ENCODE measurements at places on chromosomes 7 and 10. TPM values are rescaled to one million over a fixed set of nuclear protein-coding genes. Genes with fewer than 3 reads are reported as not detected.

- H3K4me3 ChIP-seq = no peak overlapping the region
- peaks cover 19% of the 10 kb centered on the region for H3K4me1 ChIP-seq
- no peaks in the 10 kb centered on the region for H3K27me3 ChIP-seq
- no peak for DNase-seq
- H3K36me3 ChIP-seq = no peaks in the 10 kb centered on the region
- no peak overlapping the region for H3K27ac ChIP-seq
Observed at GRCh38 chr10:114391599-114391998, 12.7 kb downstream of the AFAP1L2 start.

DNA sequence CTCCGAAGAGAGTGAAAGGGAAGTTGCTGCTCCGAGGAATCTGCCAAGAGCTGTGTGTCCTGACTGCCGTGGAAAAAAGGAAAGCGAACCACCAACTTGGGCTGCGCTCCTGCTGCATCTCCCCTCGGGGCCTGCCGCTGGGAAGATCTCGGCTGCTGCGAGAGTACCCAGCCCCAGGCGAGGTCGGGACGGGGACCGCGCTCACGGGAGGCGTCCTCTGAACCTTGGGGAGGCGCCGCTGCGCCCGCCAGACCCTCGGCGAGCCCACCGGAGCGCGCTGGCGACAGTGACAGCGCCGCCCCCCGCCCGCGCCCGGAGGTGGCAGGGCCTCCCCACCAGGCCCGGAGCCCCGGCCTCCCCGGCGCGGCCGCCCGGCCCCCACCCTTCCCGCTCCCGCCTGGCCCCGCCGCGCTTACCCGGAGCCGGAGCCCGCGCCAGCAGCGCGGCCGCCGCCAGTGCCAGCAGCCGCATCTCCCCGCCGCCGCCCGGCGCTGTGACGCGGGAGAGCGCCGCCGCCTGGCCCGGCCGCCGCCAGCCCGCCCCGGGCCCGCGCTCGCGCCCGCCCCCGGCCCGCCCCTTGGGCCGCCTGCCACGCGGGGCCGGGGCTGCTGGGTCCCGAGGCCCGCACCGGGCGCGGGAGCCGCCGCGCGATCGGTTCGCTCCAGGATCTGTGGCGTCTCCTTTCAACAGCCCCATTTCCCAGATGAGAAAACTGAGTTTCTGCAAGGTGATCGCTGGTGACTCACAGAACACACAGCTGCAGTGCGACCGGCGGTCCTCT lies at the start of gene VSTM4:
TSS of gene VSTM4 (minus strand) at position 508 of the 781 bp plus-strand sequence. CDS start at position 471, 37 bp downstream.
- no peaks in the 10 kb centered on the region for H3K36me3 ChIP-seq
- H3K4me1 ChIP-seq = peaks cover 27% of the 10 kb centered on the region
- peak within 1 kb of the TSS; percentile 66 for H3K4me3 ChIP-seq
- peak within 1 kb of the TSS; percentile 89 for H3K27ac ChIP-seq
- no peaks in the 10 kb centered on the region for H3K27me3 ChIP-seq
- DNase-seq = peak; percentile 56

DNA sequence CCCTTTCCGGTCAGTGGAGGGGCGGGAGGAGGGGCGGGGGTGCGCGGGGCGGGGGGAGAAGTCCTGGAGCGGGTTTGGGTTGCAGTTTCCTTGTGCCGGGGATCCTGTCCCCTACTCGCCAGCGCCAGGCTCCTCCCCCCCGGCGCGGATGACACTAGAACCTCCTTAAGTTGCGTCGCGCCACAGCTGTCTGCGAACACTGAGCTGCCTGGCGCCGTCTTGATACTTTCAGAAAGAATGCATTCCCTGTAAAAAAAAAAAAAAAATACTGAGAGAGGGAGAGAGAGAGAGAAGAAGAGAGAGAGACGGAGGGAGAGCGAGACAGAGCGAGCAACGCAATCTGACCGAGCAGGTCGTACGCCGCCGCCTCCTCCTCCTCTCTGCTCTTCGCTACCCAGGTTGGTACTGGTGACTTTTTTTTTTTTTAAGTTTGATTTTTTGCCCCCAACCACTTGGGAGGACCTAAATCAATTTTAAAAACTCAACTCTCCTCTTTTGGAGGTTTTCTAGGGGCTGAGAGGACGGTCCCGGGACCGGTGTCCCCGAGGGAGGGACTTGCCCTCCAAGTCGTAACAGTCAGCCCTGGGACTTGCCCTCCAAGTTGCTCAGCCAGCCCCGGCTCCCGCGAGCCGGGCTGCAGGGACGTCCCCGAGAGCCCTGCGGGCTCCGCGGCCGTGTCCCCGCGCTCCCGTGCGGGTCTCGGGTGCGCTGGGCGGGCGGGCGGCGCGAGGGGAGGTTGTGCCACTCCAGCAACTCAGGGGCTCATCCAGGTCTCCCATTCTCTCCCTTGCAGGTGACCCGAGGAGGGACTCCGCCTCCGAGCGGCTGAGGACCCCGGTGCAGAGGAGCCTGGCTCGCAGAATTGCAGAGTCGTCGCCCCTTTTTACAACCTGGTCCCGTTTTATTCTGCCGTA lies at the start of gene GATA3:
TSS of gene GATA3 (plus strand) at position 195 of the 914 bp plus-strand sequence. CDS start 968 bp downstream, outside the sequence.
- H3K27ac ChIP-seq = no peak within 1 kb of the TSS
- no peak for DNase-seq
- H3K27me3 ChIP-seq = peaks cover 3% of the 10 kb centered on the region
- peak within 1 kb of the TSS; percentile 32 for H3K4me3 ChIP-seq
- H3K36me3 ChIP-seq = no peaks in the 10 kb centered on the region

GRCh38 chr7:92560602-92561001 lies 29.6 kb downstream of the FAM133B start:
- no peaks in the 10 kb centered on the region for H3K36me3 ChIP-seq
- H3K27me3 ChIP-seq = no peaks in the 10 kb centered on the region
- no peak overlapping the region for H3K27ac ChIP-seq
- DNase-seq = no peak
- H3K4me3 ChIP-seq = no peak overlapping the region
- no peaks in the 10 kb centered on the region for H3K4me1 ChIP-seq

DNA sequence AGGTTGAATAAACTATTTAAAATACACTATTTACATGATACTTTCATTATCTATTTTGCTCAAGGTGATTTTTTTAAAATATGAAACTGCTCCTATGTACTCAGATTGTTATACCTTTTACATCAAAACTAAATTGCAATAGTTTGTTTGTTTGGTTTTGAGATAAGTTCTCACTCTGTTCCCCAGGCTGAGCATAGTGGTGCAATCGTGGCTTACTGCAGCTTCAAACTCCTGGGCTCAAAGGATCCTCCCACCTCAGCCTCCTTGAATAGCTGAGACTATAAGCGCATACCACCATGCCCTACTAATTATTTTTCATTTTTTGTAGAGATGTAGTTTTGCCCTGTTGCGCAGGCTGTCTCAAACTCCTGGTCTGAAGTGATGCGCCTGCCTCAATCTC lies 12.7 kb downstream of the TAS2R60 start:
- H3K27ac ChIP-seq = no peak overlapping the region
- H3K4me3 ChIP-seq = no peak overlapping the region
- H3K27me3 ChIP-seq = no peaks in the 10 kb centered on the region
- DNase-seq = no peak
- no peaks in the 10 kb centered on the region for H3K4me1 ChIP-seq
- H3K36me3 ChIP-seq = no peaks in the 10 kb centered on the region

The TRUB1 gene
- 12.0 TPM for polyA plus RNA-seq

The CDHR1 gene
- polyA plus RNA-seq = 2.1 TPM

DNA sequence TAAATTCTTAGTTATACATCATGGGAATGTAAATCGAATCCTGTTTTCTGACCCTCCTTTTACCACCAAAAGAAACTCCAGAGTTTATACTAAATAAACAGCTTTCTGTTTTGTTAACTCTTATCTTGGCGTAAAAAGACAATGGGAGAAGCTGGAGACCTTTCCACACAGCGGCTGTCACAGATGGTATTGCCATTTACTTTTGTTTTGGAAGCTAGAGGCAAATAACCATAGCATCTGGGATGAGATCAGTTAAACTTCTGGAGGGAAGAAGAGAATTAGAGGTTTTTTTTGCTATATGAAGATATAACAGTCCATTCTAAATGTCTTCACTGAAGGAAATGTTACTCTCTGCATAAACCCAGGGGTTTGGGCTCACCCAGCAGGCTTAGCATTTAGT lies 258.9 kb downstream of the REEP3 start:
- no peaks in the 10 kb centered on the region for H3K36me3 ChIP-seq
- no peak overlapping the region for H3K4me3 ChIP-seq

- no peak overlapping the region for H3K27ac ChIP-seq
- H3K4me1 ChIP-seq = no peaks in the 10 kb centered on the region
- no peak for DNase-seq
- H3K4me3 ChIP-seq = no peak overlapping the region
- no peaks in the 10 kb centered on the region for H3K27me3 ChIP-seq
- H3K36me3 ChIP-seq = no peaks in the 10 kb centered on the region
Observed at GRCh38 chr7:28836716-28837115, 121.4 kb downstream of the TRIL start.

- no peak for DNase-seq
- H3K4me1 ChIP-seq = no peaks in the 10 kb centered on the region
- H3K36me3 ChIP-seq = no peaks in the 10 kb centered on the region
Observed at GRCh38 chr10:129424978-129425377, 42.1 kb upstream of the MGMT start.

The ING3 gene
- 14.8 TPM for polyA plus RNA-seq

The AFAP1L2 gene
- polyA plus RNA-seq = 18.7 TPM

- no peak overlapping the region for H3K27ac ChIP-seq
- no peaks in the 10 kb centered on the region for H3K36me3 ChIP-seq
- H3K27me3 ChIP-seq = no peaks in the 10 kb centered on the region
Observed at GRCh38 chr10:71093531-71093930, 118.8 kb upstream of the UNC5B start.

DNA sequence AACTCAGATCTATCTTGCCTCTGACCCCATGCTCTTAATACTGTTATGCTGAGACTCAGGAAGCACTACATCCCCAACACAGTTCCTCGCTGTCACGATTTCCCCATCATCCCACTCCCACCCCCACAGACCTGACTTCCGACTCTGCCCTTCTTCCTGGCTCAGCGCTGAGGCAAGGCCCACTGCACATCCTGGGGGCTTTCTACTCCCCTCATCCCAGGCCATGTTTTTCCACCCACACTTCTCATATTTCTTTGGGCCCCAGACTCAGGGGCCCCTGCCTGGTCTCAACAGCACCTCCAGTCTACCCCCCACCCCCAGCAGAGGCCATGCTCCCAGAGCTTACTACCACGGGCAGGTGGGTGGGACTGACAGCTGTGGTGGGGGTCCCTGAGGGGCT lies 7.7 kb upstream of the NDST2 start:
- no peaks in the 10 kb centered on the region for H3K36me3 ChIP-seq
- H3K4me3 ChIP-seq = no peak overlapping the region
- H3K27ac ChIP-seq = no peak overlapping the region
- H3K4me1 ChIP-seq = no peaks in the 10 kb centered on the region
- DNase-seq = no peak

The SLC26A5 gene
- polyA plus RNA-seq = 0.06 TPM

DNA sequence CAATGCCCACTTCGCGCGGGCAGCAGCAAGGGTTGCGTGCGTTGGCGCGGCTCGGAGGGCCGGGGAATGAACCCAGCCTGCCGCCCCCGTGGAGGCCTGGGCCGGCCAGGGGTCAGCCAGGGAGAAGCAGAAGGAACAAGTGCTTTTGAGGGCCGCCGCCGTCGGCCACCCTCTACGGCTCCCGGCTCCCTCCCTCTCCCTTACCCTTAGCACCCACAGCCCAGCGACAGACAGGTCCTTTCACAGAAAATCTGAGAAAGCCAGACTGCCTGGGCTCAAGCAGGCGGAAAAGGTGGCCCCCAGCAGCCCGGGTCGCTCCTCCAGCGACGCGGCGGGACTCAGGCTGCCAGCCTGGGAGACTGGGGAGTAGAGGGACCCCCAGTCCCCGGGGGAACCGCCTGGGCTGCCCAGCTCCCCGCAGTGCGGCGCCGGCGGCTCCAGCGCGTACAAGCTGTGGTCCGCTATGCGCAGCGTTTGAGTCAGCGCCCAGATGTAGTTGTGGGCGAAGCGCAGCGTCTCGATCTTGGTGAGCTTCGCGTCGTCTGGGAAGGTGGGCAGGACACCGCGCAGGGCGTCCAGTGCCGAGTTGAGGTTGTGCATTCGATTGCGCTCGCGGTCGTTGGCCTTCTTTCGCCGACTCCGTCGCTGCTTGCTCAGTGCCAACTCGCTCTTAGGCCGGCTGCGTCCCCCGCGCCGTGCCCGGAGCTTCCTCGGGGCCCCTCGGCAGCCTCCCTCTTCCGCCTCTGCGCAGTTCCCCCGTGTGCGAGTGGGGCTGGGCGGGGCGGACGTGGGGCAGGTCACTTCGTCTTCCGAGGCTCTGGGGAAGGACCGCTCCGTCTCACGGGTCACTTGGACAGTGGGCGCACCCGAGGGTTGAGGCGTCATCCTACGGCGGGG lies 815 bp downstream of the NEUROG3 start:
- no peak overlapping the region for H3K27ac ChIP-seq
- H3K4me3 ChIP-seq = no peak overlapping the region
- H3K36me3 ChIP-seq = no peaks in the 10 kb centered on the region
- DNase-seq = no peak
- H3K4me1 ChIP-seq = peaks cover 2% of the 10 kb centered on the region

DNA sequence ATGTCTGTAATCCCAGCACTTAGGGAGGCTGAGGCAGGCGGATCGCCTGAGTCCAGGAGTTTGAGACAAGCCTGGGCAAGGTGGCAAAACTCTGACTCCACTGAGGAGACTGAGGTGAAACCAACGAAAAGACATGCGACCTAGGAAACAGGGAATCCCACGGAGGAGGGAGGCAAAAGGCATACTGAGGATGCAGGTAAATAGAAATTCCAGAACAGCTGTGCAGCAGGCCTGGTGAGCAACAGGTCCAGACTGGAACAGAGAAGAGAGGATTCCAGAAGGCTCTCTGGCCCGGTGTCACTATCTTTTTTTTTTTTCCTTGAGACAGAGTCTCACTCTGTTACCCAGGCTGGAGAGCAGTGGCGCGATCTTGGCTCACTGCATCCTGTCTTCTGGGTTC lies 7.3 kb downstream of the KLRG2 start:
- no peaks in the 10 kb centered on the region for H3K36me3 ChIP-seq
- H3K4me1 ChIP-seq = no peaks in the 10 kb centered on the region
- no peak overlapping the region for H3K4me3 ChIP-seq

The SUN3 gene
- not detected for polyA plus RNA-seq

The TMEM229A gene
- polyA plus RNA-seq = 1.8 TPM

GRCh38 chr10:73876157-73876556 lies 1.8 kb upstream of the CAMK2G start:
- H3K4me3 ChIP-seq = no peak overlapping the region
- H3K36me3 ChIP-seq = no peaks in the 10 kb centered on the region
- no peak for DNase-seq
- H3K27me3 ChIP-seq = no peaks in the 10 kb centered on the region

The ZNF273 gene
- 4.8 TPM for polyA plus RNA-seq

DNA sequence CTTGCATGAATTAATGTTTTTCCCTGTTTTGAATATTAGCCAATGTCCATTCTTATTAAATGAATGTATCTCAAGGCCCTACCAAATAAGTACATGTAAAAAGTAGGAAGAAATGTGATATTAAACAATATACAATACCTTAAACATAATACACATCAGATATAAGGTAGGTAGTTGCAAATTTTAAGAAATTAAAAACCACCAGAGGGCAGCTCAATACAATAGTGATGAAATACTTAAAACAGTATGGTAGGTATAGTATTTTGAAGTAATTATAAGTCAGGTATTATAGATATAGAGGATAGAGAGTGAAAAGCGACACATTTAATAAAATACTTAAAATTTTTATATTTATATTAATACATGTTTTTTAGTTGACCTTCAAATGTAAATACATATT lies 43.6 kb upstream of the CDK14 start:
- no peaks in the 10 kb centered on the region for H3K36me3 ChIP-seq
- H3K4me1 ChIP-seq = no peaks in the 10 kb centered on the region
- no peaks in the 10 kb centered on the region for H3K27me3 ChIP-seq
- no peak overlapping the region for H3K4me3 ChIP-seq
- no peak overlapping the region for H3K27ac ChIP-seq

- no peaks in the 10 kb centered on the region for H3K4me1 ChIP-seq
- DNase-seq = no peak
- H3K4me3 ChIP-seq = no peak overlapping the region
Observed at GRCh38 chr7:73351447-73352167, 23.6 kb downstream of the FKBP6 start.
